Stimulated activated CD8-positive, alpha-beta memory T cell treated with anti-CD3 and anti-CD28 coated beads, Interleukin-2, amount 100 ng/mL, for 1 hour (primary cell): ENCODE measurements at places on chromosomes 12 and 14.

GRCh38 chr12:99200711-99201384, 446.7 kb upstream of the GARIN6 start:
- DNase-seq = no peak

DNA sequence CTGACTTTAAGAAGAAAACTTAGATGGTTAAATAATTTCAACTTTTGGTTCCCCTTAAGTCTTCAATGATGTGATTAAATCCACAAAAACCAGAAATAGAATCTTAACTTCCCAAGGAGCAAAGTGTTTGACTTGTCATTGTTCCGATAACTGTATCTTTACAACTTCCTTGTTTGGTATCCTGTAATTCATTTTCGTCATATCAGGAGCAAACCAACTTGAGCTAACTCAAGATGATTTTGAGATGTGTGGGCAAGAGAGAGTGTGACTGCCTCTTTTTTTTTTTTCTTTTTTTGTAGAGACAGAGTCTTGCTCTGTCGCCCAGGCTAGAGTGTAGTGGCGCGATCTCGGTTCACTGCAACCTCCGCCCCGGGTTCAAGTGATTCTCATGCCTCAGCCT, 25.3 kb downstream of the DRAM1 start:
- no peak for DNase-seq

GRCh38 chr12:78036874-78037273, 206.2 kb downstream of the NAV3 start:
- no peak for DNase-seq

DNA sequence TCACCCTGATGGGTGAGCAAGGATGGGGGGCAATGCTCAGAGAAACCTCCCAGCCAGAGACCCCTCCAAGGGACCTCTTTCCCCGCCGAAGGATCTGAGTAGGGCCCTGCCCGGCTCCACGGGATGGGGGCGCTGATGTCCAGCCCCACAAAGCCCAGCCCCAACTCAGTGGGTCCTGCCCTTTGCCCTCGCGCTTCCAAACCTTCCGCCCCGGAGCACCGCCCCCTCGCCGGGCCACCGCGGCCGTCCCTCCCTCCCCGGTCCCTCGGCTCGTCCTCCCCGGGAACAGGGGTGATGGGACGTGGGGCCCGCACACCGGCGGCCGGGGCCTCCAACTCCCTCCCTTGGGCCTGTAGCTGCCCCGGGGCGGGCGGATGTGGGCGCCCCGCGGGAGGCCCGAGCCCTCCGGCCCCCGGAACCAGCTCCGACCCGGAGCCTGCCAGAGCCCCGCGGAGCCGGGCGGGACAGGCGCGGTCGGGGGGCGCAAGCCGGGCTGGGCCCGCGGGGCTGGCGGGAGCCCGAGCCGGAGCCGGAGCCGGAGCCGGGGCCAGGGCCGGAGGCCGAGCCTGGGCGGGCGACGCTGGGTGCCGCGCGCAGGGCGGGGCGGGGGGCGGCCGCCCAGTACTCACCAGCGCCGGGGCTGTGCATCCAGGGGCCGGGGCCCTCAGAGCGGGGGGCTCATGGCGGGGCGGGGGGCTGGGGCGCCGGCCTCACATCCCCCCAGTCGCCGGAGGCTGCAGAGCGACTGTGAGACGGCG, 386 bp downstream of the HDAC7 start:
- DNase-seq = no peak

GRCh38 chr12:110639336-110640141, 25.6 kb downstream of the TCTN1 start:
- no peak for DNase-seq

DNA sequence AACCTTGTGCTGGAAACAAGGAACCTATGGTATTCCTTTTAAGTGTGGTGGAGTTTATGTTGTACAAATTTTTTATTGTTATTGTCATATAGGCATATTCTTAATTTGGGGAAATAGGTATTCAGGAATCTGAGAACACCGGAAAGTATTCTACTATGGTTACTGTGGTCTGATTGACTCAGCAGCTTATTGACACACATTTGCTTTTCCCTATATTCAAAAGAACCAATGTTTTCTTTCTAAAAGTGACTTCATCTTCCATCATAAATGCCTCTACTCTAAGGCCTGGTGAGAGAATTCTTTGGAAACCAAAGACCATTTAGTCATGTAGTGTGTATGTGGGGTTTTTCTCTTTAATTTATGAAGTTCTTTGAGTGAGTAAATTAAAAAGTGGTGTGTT, 474.8 kb downstream of the TMTC2 start:
- no peak for DNase-seq

- no peak for DNase-seq
Observed at GRCh38 chr14:96511667-96512066, 9.5 kb downstream of the PAPOLA start.

DNA sequence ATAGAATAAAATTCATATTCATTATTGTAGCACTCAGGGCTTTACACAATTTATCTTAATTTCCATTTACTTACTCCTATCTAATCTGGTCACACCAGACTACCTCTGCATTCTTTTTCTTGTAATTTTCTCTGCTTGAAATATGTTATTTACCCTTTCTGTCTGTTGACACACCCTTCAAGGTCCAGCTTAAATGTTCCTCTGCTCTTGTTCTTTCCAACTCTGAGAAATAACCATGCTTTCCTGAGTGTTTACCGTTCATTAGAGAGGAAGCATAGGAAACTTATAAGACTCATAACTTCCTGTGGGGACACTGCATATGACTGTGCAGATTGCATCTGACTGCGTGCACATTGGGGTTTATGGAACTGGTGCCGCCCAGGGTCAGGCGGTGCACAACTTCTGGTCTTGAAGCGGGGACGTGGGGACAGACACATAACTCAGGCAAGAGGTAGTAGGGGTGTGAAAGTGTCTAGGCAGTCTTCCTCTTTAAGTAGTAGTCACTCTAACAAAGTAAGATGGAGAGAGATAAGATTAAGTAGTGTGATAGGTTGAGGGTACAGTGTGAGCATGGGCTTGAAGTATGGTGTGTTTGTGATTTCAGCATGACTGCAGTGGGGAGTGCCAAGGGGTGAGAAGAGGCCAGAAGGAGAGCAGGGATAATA, 42.6 kb upstream of the FOXJ2 start:
- DNase-seq = peak; percentile 33
